ENCODE measurements at places on chromosomes 4 and X.
A peak's percentile ranks its signal among the peaks of the same experiment; 100 is the strongest.

DNA sequence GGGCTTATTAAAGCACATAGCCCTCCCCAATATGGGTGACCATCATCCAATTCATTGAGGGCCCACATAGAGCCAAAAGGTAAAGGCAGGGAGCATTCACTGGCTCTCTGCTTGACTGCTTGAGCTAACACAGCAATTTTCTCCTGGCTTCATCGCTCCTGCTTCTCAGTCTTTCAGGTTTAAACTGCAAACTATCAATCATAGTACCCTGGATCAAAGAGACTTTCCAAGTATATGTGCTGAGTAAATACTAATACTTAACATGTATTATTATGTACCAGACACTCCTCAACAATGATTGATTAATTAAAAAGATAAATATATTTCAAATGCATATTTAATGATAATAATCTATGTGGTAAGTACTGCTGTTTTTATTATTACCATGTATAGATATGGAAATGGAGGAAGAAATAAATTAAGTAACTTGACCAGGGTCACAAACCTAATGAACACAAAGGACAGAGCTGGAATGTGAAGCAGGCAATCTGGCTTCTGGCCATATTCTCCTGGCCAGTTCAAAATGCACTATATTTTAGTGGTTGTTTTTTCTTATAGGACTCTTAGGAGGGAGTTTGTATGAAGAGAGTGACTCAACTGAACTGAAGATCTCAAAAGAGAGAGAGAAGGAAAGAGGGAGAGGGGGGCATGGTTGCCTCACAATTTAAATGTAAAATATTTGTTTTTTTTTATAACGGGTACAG lies 1197.3 kb downstream of the TECRL start:
- DNase-seq: no peak

DNA sequence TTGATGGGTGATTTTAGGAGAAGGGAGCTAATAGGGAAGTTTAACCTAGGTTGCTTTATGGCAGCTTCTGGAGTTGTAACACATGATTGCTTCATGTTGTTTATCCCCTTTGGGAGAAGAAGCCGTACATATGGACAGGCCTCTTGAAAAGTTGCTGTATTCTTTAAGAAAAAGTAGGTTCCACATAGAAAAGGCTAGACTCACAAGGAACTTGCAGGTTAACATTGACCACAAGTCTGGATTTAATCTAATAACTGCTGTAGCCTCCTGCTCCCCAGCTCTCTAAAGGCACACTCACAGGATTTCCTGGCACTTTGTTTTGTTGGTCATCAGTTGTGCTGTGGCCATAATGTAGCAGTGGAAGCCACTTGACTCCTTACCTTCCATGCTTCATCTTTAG lies 19.7 kb downstream of the FNIP2 start:
- DNase-seq: no peak

DNA sequence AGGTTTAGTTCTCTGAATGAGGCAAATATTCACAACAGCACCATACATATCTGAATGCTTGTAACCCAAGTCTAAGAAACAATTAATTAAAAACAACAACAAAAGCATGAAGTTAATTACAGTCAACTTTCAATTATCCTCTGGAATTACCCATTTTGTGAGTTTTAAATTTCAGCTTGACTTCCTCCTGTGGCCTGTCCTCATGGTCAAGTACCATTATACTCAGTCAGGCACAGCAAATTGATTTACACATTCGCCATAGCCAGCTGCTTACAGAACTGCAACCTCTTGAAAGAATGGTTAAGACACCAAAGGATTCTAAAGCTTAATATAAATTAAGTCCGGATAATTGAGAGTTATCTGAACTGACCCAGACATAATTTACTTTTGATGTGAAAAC lies 306.5 kb downstream of the CAMK2D start:
- DNase-seq: no peak

DNA sequence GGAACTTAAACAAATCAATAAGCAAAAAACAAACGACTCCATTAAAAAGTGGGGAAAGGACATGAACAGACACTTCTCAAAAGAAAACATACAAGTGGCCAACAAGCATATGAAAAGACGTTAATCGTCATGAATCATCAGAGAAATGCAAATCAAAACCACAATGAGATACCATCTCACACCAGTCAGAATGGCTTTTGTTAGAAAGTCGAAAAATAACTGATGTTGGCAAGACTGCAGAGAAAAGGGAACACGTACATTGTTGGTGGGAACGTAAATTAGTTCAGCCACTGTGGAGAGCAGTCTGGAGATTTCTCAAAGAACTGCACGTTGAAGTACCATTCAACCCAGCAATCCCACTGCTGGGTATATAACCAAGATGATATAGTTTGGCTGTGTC lies 23.7 kb downstream of the NEUROG2 start:
- DNase-seq: no peak

GRCh38 chr4:184825141-184825895 lies 450 bp downstream of the ACSL1 start:
- DNase-seq: peak; percentile 50

DNA sequence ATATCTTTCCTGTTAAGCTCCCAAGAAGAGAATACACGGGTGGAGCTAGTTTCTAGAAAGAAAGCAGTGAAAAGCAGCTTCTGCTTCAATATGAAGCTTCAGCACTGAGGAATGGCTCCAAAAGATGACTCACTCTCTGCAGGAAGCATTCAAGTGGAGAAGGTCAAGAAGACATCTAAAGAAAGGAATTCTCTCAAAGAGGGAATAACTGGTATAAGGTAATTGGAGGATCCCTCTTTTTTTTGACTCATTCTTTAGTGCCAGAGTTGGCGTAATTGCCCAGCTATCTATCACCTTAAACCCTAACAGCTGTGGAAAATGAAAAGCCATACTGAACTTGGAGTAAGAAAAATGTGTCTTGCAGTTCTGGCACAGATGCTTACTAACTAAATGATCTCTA lies 3.5 kb downstream of the EDA2R start:
- no peak for DNase-seq

- DNase-seq: peak; percentile 69
Observed at GRCh38 chr4:80500613-80501012, 165.1 kb downstream of the CFAP299 start.

GRCh38 chrX:139290310-139290709 lies 240.2 kb upstream of the F9 start:
- DNase-seq: no peak

DNA sequence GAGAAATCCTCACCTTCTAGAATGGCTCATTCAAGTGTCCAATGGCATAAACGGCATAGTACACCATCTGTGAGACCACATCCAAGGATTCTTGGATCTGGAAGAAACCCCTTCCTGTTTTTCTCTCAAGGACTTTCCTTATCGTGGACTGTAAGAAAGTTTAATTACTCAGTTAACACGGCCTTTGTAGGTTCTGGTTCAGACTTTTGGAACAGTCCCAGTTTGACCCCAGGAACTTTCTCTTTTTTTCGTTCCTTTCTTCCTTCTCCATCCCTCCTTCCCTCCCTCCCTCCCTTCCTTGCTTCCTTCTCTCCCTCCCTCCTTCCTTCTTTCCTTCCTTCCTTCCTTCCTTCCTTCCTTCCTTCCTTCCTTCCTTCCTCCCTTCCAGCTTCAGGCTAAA lies 343.5 kb upstream of the SMIM31 start:
- DNase-seq: no peak

DNA sequence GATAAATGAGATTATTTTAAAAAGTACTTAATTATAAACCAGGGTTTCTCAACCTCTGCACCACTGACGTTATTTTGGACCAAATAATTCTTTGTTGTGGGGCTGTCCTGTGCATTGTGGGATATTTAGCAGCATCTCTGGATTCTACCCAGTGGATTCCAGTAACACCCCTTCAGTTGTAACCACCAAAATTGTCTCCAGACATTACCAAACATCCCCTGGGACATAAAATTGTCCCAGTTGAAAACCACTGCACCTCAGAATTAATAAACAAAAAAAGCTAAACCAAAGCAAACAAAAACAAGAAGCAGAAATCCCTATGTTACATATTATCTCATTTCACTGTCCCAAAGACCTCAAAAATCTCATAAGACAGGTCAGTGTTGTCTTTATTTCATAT lies 54.2 kb upstream of the GIMD1 start:
- no peak for DNase-seq

DNA sequence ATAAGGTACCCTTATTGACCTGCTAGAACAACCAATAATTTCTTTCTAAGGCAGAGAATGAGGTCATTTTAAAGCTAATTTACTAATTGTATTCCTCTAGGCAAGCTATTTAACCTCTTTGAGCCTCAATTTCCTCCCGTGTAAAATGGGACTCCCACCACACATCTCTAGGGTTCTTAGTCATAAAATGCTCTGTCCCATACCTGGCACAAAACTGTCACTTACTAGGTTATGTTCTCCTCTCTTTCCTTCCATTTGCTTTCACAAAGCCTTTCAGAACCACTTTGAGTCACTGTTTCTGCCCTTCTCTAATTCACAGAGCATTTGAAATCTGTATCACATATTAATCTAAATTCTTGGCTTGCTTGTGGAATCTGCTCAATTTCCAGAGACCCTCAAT lies 2.4 kb upstream of the GPR82 start:
- no peak for DNase-seq

- no peak for DNase-seq
Observed at GRCh38 chrX:21930986-21931385, 9.5 kb upstream of the SMS start.

GRCh38 chr4:650461-650860 lies 23.6 kb downstream of the ATP5ME start:
- DNase-seq: no peak

DNA sequence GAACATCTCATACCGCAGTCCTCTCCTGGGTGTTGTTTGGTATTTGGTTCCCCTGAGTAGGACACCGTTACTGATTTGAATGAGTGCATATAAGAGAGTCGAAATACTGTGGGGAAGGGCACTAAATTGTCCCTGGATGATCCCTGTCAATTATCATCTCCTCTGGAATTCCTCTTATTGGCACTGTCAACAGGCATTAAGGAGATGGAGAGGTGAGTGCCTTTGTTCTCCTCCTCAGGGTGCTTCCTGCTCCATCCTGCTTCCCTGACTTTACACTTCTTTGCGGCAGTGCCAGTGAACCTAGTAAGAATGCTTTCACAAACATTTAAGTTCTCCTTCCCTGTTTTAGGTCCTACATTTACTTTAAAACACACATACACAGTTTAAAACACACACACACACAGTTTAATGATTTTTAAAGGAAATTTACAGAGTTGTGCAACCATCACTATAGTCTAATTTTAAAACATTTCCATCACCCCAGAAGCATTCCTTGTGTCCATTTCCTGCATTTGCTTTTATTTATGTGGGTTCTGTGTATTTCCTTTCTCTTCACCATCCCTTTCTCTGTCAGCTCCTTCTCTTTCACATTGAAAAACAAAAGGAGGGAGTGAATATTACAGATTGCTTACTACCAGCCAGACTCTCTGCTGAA lies 20.9 kb upstream of the ZRSR2 start:
- no peak for DNase-seq

GRCh38 chr4:185276036-185276435 lies 66.6 kb downstream of the SNX25 start:
- no peak for DNase-seq

DNA sequence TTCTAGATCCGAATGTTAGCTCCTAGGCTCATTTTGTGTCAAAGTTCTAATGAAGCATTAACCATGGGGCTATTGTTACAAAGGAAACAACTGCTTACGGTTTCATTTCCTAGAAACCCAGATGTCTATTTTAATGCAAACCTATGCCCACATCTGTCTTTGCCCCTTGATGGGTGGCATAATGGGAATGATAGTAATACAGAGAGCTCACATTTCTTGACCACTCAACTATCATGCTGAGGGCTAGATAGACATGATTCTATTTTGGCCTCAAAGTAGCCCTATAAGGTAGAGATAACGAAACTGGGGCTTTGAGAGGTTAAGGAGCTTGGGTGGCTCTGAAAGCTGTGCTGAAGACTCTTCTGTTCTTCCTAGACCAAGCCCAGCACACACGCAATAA lies 1.9 kb downstream of the TLR7 start:
- DNase-seq: no peak

DNA sequence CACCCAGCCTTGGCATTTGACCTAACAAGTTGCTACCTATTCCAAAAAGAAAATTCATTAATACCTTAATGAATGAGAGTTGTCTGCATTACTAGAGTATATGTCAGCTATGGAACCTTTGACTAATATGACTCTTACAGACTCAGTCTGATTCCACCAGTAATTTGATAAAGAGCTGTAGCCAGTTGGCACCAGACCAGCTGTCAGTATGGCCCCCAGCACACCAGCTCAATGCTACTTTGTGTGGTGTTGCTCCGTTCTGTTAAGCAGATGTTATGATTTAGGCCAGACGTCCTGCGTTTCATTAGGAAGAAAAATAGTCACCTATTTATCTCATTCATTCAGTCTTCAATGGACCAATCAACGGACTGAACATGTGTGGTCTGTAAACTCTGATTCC lies 215.5 kb downstream of the TLL1 start:
- DNase-seq: no peak

DNA sequence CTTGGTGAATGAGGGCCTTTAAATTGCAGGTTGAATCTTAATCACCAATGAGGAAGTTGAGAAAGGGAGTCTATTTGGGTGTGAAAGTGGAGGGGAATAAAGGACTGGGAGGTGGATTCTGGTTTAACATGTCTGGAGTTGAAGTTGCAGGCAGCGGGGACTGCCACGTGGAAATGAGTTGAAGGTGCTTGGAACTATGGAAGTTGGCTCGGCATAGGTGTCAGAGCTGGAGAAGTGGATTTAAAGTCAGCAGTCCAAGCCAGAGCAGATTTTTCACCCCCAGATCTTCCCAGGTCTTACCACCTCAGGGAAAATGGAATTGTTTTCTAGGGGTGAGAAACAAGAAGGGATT lies 44.9 kb downstream of the TIGD4 start:
- DNase-seq: no peak

GRCh38 chr4:122000849-122001248 lies 49.0 kb upstream of the TRPC3 start:
- DNase-seq: no peak

- DNase-seq: no peak
Observed at GRCh38 chr4:54318904-54319303, 89.8 kb downstream of the PDGFRA start.

DNA sequence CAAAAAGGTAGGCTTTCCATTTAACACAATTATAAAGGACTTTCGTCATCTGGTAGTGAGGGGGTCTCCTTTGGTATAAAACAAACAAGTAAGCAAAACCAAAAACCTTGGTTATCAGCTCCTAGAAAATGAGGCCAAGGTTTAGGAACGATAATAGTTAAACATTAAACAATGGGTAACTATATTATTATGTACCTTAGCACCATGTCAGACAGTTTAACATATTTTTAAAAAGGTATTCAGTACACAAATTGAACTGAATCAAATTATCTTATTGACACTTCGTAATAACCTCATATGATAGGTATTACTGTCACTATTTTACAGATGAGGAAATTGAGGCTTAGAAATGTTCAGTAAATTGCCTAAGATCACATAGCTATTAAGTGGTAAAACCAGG lies 32.1 kb upstream of the RAB9B start:
- no peak for DNase-seq
